ENCODE measurements at places on chromosomes 6 and 20. TPM values are rescaled to one million over a fixed set of nuclear protein-coding genes. Genes with fewer than 3 reads are reported as not detected.

GRCh38 chr6:145370559-145370958 lies 364.8 kb downstream of the EPM2A start:
- DNase-seq, result no peak

- DNase-seq, result no peak
Measured at GRCh38 chr6:13398421-13398994, 70.2 kb upstream of the TBC1D7 start.

DNA sequence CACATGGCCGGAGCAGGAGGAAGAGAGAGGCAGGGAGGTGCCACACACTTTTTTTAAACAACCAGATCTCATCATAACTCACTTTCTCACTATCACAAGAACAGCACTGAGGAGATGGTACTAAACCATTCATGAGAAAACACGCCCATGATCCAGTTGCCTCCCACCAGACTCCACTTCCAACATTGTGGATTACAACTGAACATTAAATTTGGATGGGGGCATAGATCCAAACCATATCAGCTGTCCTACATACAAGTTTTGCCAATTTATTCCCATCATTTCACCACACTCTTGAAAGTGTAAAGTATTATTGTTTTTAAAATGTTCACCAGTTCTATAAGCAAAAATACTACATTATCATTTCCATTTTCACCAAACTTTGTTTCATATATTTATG lies 33.9 kb upstream of the VGLL2 start:
- no peak for DNase-seq

Gene ULBP2
- 0.84 TPM for total RNA-seq

GRCh38 chr20:45828589-45828988 lies 1.5 kb upstream of the TNNC2 start:
- no peak for DNase-seq

DNA sequence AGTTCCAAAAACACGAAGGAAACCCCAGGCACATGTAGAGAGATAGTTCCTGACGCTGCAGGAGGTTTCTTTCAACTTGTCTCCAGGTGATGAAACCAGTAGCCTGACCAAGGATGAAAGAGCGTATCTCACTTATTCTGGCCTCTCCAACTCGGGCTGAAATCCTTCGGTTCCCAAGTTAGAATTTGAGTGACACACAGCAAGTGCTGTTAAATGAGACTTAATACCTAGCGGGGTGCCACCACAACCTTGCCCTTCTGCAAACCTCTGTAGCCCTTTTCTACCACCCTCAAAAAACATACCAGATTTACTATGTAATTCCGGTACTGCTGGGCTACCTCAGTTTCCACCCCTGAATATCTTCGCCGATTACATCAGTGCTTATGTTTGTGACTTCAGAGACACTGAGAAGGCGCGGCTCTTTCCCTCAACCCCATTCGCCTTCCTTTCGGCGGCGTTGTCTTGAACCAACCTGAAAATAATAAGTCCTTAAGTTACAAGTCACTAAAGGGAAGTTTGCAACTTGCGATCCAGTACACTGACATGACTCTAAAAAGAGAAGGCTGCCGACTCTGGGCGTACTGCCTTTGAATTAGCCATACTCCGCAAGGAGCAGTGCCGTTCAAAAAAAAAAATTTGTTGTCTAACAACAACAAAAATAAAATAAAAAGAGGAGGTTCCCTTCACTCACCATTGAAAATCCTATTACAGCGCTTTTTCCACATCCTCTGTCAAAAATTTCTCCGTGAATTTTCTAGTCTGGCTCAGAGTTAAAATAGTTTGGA lies 194.9 kb upstream of the ZNF184 start:
- no peak for DNase-seq

DNA sequence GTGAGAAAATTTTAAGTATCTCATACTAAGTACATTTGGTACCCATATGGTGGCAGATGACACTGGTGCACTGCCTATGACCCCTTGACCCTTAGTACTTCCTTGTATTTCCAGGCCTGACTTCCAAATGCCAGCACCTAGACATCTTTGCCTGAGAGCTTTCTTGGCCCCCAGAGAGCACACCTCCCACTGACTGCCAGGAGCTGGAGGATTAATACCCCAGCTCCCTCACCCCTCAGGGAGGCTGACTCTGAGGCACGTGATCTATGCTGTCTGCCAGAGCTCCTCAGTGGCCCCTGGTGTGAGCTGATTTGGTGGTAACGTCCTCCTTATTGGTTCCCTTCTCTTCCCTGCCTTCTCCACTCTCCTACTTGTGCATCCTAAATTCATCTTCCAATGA lies 38.0 kb downstream of the BFSP1 start:
- no peak for DNase-seq

Gene DUSP15
- 4.0 TPM for total RNA-seq

DNA sequence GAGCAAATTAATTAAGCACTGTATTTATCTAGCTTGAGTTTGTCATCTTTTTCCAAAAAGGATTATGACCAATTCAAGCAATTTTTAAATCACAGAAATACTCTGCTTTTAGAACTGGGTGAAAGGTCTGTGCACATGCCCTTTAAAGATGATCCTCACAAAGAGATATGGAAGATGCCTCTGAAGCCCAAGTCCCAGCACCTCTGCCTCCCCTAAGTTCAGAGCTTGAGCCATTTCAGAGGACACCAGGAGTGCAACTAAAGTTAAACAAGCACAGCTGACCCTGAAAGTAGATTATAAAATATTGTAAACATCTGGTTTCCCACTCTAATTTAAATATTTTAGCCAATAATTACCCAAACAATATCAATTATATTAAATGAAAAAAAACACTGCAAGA lies 139.5 kb upstream of the BEND6 start:
- DNase-seq, result no peak

GRCh38 chr6:90780141-90780540 lies 193.3 kb upstream of the MAP3K7 start:
- no peak for DNase-seq
